Globus pallidus (tissue), 1 donor: ENCODE measurements at places on chromosomes 7 and 10.

DNA sequence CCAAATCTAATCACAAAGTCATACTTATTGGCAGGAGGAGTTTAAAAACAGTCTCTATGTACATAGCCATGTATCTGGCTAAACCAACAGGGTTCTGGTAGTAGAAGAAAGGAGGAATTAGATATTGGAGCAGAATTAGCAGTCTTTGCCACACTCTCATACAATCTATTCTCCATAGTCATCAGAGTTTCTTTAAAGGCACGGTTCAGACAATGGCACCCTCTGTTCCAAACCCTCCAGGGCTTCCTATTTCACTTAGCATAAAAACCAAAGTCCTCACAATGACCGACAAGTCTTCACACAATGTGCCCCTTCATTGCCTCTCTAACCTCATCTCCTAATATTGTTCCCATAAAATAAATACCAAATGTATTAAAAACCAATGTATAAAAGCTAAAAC lies 12.7 kb downstream of the ZNF438 start:
- peak; percentile 58 for DNase-seq

DNA sequence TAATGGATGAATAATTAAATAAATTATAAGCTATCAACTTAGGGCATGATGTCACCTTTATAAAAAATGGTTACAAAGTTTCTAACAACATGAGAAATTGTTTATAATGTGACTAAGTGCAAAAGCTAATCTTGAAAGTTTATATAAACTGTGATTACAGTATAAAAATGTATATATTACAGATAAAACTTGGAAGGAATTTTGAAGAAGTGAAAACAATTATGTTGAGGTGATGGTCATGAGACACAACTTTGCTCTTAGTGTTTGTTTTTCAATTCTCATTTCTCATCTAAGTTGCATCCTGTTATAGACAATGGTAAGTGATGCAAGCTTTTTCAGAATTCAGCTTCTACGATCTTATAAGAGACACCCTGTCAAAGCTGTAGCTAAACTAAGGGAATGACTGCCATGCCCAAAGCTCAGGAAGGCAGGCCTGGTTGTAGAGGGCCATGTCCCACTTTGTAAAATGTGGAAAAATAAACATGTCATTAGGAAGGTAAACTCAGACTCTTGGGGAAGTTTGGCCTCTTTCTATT lies 23.9 kb downstream of the MACC1 start:
- DNase-seq, result no peak

- DNase-seq, result no peak
Measured at GRCh38 chr7:155753446-155753965, 58.8 kb downstream of the SHH start.

- no peak for DNase-seq
Measured at GRCh38 chr7:139631520-139632031, 108.1 kb downstream of the CLEC2L start.

- DNase-seq, result peak; percentile 47
Measured at GRCh38 chr10:126391192-126391885, 3.1 kb upstream of the ADAM12 start.

DNA sequence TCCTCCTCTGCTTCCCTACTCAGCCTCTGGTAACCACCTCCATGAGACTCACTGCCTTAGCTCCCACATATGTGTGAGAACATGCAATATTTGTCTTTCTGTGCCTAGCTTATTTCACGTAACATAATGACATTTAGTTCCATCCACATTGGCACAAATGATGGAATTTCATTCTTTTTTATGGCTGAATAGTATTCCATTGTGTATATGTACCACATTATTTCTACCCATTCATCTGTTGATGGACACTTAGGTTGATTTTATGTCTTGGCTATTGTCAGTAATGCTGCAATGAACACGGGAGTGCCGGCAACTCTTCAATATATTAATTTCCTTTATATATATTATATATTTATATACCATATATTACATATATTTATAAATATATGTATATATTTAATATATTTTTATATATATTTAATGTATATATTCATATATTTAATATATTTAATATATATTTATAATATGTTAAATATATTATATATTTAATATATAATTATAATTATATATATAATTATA lies 1046.9 kb downstream of the DNAJB9 start:
- DNase-seq, result no peak

DNA sequence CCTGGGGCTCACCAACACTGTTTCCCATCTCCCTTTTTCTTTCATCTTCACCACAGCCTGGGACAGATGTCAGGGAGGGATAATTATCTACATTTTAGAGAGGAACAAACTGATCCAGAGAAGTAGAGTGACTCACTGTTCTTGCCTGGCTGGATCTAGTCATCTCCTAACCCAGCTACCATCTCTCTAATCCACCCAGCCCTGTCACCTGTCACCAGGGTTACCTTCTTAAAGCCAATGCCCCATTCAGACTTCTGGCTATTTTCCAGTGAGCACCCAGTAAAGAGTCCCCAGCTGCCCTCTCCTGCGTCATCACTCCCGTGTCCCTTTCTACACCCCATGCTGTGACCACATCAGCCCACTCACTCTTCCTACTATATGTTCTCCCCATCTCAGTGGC lies 68.4 kb upstream of the DUSP5 start:
- no peak for DNase-seq

DNA sequence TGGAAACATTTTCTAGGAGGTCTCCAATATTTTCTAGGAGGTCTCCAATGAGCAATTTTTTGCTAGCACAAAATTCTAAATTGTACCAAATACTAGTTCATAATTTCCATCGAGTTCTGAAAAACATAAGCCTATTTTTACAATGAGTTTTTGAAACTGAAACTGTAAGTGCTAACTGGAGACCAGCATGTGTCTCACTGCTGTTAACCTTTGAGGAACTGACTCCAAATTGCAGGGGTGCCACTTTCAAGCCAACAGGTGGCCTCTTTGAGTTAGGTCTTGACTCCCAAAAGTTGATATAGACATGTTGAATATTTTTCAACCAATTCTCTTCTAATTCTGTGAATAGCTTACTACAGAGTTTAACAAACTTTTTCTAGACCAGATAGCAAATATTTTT lies 58.8 kb downstream of the CAV1 start:
- DNase-seq, result no peak
